Heart left ventricle (tissue), 16 donors: ENCODE measurements at places on chromosomes 13 and 19.

- DNase-seq: no peak
Observed at GRCh38 chr19:45296355-45296754, 26.3 kb downstream of the CKM start.

GRCh38 chr19:54248016-54248601, 5.5 kb upstream of the LILRA6 start:
- peak; percentile 63 for DNase-seq

- DNase-seq: no peak
Observed at GRCh38 chr19:33436360-33437345, 63.1 kb downstream of the CEBPG start.

DNA sequence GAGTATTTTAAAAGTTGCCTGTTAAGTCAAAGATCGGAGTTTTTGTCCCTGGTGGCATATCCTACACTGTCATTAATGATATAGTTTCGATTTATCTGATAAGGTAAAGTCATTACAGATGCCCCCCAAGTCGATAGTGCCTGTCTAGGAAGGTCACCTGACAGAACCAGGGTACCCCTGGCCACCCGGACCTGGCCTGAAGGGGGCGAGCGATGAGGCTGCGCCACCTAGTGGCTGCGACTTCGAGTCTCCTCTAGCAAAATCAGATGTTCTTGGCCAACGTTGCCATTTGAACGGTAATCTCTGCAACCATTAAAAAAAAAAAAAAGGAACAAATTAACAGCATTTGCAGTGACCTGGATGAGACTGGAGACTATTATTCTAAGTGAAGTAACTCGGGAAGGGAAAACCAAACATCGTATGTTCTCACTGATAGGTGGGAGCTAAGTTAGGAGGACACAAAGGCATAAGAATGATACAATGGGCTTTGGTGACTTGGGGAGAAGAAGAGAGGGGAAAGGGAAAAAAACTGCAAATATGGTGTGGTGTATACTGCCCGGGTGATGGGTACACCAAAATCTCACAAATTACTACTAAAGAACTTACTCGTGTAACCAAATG, 565.1 kb downstream of the LIG4 start:
- peak; percentile 27 for DNase-seq

GRCh38 chr19:53193535-53194222, 521 bp upstream of the ZNF665 start:
- no peak for DNase-seq
